Breast epithelium (tissue), 4 donors: ENCODE measurements at places on chromosomes 1 and 21.

GRCh38 chr1:82386365-82387011, 585.8 kb downstream of the ADGRL2 start:
- no peak for DNase-seq

- DNase-seq, result no peak
These were observed 23.9 kb downstream of the PKN2 start for GRCh38 chr1:88708011-88708410.

- DNase-seq, result no peak
These were observed 43.4 kb downstream of the KIF1B start for GRCh38 chr1:10253755-10254154.

- no peak for DNase-seq
These were observed 44.9 kb upstream of the EFHD2 start for GRCh38 chr1:15364740-15365139.

- no peak for DNase-seq
These were observed 95.9 kb downstream of the WDR64 start for GRCh38 chr1:241747992-241748391.

DNA sequence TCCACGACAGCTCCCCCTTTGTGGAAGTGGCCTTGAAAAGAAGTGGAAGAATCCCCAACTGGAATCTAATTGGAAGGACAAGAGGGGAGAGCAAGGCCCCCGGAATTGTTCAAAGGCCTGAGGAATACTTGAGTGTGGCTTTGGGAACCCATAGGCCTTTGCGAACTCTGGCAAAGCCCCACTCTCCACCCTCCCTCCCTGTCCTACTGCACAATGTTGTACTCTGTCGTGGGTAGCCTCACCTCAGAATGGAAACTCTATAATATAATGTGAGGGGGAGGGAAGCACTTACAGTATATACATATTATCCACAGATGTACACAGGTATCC, 28.5 kb downstream of the PLPP3 start:
- no peak for DNase-seq

- DNase-seq, result no peak
These were observed 155.6 kb downstream of the GALNT2 start for GRCh38 chr1:230222678-230223077.

- DNase-seq, result no peak
These were observed 27.7 kb downstream of the TNR start for GRCh38 chr1:175715742-175716141.
